ENCODE measurements at places on chromosomes 11 and 22. TPM values are rescaled to one million over a fixed set of nuclear protein-coding genes. Genes with fewer than 3 reads are reported as not detected.

SOX10 gene
- not detected for total RNA-seq

ASRGL1 gene
- 14.3 TPM for total RNA-seq

C11orf87 gene
- total RNA-seq = not detected

SLC17A6 gene
- total RNA-seq = not detected

OR51B4 gene
- total RNA-seq = not detected

TMEM223 gene
- 27.8 TPM for total RNA-seq

MSANTD4 gene
- 9.9 TPM for total RNA-seq

C11orf98 gene
- 133 TPM for total RNA-seq
